ENCODE measurements at places on chromosomes 7 and 10. TPM values are rescaled to one million over a fixed set of nuclear protein-coding genes. Genes with fewer than 3 reads are reported as not detected.

Gene BEND7
- total RNA-seq, result 6.9 TPM

Gene BNIP3
- total RNA-seq, result 18.3 TPM

Gene FAM237B
- not detected for total RNA-seq

Gene ASB10
- not detected for total RNA-seq

DNA sequence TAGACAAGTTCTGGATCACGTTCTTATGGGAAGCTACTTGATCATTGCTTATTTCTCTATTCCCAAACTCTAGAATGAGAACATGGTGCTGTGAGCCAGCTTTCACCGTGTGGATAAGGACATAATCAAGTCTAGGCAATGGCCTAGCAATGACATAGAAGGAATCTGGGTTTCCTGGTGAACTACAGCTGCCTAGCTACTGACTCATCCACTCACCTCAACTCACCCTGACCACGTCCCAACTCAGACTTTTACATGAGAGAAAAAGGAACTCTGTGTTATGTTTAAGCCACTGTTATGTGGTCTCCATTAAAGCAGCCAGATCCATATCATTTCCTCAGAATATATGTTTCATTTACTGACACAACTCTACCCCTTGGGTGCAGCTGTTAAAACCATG lies 18.8 kb upstream of the MET start:
- H3K27ac ChIP-seq, result peak overlapping the region; percentile 15
- no peaks in the 10 kb centered on the region for H3K4me1 ChIP-seq
- no peak overlapping the region for H3K4me3 ChIP-seq

- H3K36me3 ChIP-seq, result no peaks in the 10 kb centered on the region
- DNase-seq, result no peak
- peaks cover 55% of the 10 kb centered on the region for H3K4me1 ChIP-seq
- H3K27me3 ChIP-seq, result no peaks in the 10 kb centered on the region
- H3K27ac ChIP-seq, result peak overlapping the region; percentile 32
Measured at GRCh38 chr7:132425942-132426341, 150.3 kb downstream of the PLXNA4 start.

DNA sequence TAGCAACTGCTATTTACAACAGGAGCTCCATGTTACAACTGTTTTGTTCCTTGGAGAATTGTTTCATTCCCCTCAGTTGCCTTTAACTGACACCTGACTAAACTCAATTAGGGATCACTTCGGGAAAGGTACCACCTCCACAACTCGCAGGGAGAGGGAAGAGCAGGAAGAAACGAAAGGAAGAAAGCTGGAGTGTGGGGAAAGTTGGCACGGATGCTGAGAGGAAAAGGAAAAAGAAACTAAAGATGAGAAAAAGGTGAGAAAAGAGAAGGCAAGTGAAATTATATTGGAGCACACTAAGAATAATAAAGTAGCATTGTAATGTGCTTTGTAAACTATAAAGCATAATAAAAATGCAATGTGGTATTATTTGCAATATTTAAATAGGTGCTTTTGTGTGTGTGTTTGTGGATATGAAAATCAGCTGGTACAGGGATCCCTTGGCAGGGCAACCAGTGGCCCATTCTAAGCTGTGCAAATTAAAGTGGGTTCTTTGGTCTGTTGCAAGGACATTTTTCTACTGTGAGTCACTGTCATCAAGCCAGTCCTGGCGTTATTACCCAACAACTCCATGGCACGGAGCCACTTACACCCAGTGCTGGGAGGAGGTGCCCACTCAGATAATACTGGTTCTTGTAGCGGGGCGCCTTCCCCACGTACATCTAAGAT lies 45.9 kb downstream of the HIPK2 start:
- H3K27me3 ChIP-seq, result no peaks in the 10 kb centered on the region
- H3K27ac ChIP-seq, result peak overlapping the region; percentile 96
- peaks cover 71% of the 10 kb centered on the region for H3K4me1 ChIP-seq
- no peaks in the 10 kb centered on the region for H3K36me3 ChIP-seq
- H3K4me3 ChIP-seq, result peak overlapping the region; percentile 24
- peak; percentile 76 for DNase-seq

DNA sequence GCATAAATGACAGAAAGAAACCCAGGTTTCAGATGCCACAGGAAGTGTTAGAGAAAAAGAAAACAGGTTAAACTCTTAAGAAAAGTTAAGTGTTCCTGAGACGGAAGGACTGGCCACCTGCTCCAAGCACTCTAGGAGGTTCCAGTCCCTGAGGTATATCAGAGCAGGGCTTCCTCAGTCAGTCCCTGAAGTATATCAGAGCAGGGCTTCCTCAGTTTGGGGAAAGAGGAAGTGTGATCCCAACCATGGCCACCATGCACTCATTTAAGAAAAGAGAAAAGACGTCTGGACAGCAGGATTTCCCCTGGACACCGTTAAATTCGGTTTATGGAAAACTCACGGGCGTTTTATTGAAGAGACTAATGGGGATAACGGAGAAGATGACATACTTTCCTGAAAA lies 133.4 kb upstream of the PFKP start:
- H3K4me3 ChIP-seq, result no peak overlapping the region
- no peak for DNase-seq

DNA sequence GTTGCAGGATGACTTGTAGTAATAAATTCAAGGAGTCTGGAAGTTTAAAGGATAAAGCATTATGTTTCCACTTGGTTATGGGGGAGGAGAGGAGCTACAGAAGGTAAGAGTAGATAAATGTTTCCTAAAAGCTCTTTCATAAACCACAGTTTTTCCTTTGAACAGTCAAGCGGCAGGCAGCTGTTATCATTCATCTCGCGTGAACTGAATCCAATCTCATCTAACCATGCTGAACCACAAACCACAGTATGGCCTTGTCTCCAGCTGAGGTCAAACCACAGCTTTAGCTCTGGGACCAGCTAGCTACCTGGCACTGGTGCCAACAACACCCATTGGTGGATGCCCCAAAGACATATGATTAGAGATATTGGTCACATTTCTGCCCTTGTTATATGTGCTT lies 63.3 kb downstream of the NOC3L start:
- H3K4me3 ChIP-seq, result no peak overlapping the region
- H3K4me1 ChIP-seq, result no peaks in the 10 kb centered on the region
- no peak overlapping the region for H3K27ac ChIP-seq
- DNase-seq, result no peak

DNA sequence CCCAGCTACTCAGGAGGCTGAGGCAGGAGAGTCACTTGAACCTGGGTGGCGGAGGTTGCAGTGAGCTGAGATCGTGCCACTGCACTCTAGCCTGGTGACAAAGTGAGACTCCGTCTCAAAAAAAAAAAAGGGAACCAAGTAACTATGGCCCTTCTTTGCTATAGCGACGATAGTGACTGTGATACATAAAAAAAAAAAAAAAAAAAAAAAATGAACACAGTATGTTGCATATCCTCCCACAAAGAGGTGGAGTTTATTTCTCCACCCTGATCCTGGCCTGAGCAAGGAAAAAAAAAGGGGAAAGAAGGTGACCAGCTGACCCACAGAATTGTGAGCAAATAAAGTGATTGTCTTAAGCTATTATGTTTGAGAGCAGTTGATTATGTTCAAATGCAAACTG lies 42.3 kb upstream of the STEAP1B start:
- no peak overlapping the region for H3K4me3 ChIP-seq
- no peaks in the 10 kb centered on the region for H3K36me3 ChIP-seq
- no peak overlapping the region for H3K27ac ChIP-seq
- DNase-seq, result no peak
- H3K27me3 ChIP-seq, result no peaks in the 10 kb centered on the region

DNA sequence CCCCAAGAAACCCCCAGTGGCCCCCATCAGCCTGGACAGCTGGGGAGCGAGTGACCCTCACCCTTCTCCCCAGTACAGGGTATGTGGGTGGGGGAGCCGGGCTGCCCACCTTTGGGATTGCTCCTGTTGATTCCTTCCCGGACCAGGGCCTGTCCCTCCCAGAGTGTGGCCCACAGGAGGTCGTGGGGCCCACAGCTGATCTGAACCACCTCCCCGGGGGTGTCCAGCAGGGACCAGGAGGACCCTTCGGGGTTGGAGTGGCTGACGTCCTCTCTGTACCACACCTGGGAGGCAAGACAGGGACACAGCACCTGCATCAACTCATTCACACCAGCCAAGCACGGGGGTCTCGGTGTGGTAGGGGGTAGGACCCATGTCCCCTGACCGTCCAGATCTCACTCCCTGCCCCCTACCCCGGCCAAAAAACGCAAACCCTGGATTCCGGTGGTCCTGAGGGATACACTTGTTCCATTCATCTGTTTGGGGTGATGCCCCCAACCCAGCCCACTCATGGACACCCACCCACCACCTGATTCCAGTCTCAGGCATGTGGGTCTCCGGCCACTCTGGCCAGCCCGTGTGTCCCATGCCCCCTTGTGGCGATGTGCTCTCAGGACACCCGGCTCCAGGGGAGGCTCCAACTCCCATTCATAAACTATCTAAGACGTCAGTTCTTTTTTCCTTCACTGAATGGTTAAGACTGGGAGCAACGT lies 10.9 kb downstream of the TECPR1 start:
- DNase-seq, result no peak
- no peaks in the 10 kb centered on the region for H3K4me1 ChIP-seq
- no peak overlapping the region for H3K27ac ChIP-seq
- H3K27me3 ChIP-seq, result no peaks in the 10 kb centered on the region
- no peak overlapping the region for H3K4me3 ChIP-seq

- peak overlapping the region; percentile 92 for H3K27ac ChIP-seq
- no peaks in the 10 kb centered on the region for H3K27me3 ChIP-seq
- H3K36me3 ChIP-seq, result no peaks in the 10 kb centered on the region
- H3K4me1 ChIP-seq, result peaks cover 11% of the 10 kb centered on the region
- DNase-seq, result no peak
Measured at GRCh38 chr7:39622609-39623008, 763 bp upstream of the RALA start.

- DNase-seq, result no peak
- H3K4me3 ChIP-seq, result no peak overlapping the region
- H3K36me3 ChIP-seq, result no peaks in the 10 kb centered on the region
- H3K27me3 ChIP-seq, result no peaks in the 10 kb centered on the region
Measured at GRCh38 chr10:10816447-10816846, 201.2 kb upstream of the CELF2 start.

DNA sequence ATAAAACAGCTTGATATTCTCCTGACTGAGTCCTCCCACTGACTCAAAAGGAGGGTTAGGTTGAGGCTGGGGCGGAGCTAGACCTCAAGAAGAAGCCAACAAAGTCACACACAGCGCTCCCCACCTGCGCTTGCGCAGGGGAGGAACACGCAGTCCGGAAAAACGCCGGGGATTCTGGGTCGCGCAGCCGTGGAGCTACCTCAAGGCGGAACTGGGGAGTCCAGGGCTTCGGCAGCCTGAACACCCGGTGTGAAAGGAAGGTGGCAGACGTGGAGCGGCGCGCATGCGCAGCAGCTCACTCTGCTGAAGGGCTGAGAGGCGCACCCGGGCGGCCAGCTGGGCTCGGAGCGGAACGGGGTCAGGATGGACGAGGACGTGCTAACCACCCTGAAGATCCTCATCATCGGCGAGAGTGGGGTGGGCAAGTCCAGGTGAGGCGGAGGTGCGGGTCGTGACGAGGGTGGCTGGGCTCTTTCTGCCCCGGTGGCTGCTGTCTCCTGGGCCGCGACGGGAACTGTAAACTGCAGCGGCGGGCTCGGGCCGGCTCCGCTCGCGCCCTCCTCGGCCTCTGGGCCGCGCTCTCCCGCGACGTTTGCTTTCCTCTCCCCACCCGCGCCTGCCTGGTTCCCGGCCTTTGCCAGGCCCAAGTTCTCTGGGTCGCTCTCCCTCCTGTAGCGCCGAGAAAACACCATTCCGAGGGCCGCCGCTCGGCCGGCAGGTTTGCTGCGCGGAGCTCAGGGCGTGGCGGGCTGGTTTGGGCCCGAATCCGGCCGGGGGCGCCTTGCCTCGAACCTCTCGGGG lies at the start of gene RAB18:
Gene RAB18, plus strand, starts transcription at position 298 of the 801 bp plus-strand sequence. Its CDS starts 66 bp downstream, at position 364.
- no peaks in the 10 kb centered on the region for H3K27me3 ChIP-seq
- DNase-seq, result peak; percentile 99
- peak within 1 kb of the TSS; percentile 73 for H3K4me3 ChIP-seq
- H3K4me1 ChIP-seq, result peaks cover 19% of the 10 kb centered on the region
- peaks cover 1% of the 10 kb centered on the region for H3K36me3 ChIP-seq

DNA sequence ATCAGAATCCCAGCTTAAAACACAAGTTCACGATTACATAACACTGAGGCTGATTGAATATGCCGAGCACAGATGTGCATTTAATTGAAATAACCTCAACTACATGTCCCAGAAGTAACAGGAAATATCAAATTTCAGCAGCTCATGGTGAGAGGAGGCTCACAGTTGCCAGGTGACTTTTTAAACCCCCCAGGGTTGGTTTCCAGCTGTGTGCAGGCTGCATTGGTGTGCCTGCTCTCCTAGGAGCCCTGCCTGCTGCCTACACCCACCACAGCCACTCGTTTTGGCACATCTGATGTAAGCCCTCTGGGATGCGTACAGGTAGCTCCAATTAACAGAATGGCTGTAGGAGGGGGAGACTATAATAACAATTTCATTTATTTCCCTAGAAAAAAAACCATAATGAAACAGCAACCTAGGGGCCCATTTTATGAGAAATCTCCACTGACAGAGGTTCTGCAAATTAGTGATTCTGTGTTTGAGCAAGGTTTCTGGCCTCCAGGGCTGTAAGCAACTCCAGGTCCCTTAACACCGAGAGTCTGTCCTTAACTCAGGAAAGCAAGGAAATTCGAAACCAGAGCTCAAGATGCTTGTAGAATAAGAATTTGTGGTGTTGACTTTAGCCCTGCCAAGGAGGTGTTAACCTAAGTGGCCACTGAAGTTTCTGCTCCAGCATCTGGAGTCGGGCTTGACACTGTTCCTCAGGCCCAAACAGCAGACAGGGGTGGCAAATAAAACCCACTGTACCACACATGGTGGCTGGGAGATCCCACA lies 161.9 kb downstream of the BMPER start:
- no peak overlapping the region for H3K27ac ChIP-seq
- H3K36me3 ChIP-seq, result no peaks in the 10 kb centered on the region
- H3K27me3 ChIP-seq, result no peaks in the 10 kb centered on the region
- DNase-seq, result no peak
- no peaks in the 10 kb centered on the region for H3K4me1 ChIP-seq

- no peaks in the 10 kb centered on the region for H3K36me3 ChIP-seq
- no peak overlapping the region for H3K27ac ChIP-seq
- no peak overlapping the region for H3K4me3 ChIP-seq
- no peak for DNase-seq
- H3K27me3 ChIP-seq, result no peaks in the 10 kb centered on the region
Measured at GRCh38 chr10:116713846-116714245, 28.5 kb downstream of the HSPA12A start.

DNA sequence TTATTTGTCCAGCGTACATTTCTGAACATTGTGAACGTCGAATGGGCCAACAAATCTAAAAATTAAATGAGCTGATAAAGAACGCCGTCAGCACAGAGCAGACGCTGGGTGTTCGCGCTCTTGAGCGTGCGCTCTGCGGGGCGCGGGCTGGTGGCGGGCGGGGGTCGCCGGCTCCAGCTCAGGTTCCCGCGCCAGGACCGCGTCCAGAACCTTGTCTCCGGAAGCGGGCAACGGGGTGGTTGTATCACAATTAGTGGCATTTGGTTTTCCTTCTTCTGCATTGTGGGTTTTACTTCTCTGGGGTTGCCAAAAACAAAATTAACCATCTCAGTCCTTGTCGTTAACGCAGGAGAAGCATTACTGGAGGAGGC lies 2.4 kb downstream of the CYP2E1 start:
- H3K4me1 ChIP-seq, result no peaks in the 10 kb centered on the region
- H3K27me3 ChIP-seq, result peaks cover 13% of the 10 kb centered on the region
- no peaks in the 10 kb centered on the region for H3K36me3 ChIP-seq
- DNase-seq, result no peak
- H3K27ac ChIP-seq, result no peak overlapping the region

GRCh38 chr7:26593896-26594295 lies 270.5 kb downstream of the SKAP2 start:
- H3K27me3 ChIP-seq, result no peaks in the 10 kb centered on the region
- no peak for DNase-seq
- no peaks in the 10 kb centered on the region for H3K36me3 ChIP-seq
- no peak overlapping the region for H3K4me3 ChIP-seq
